ENCODE measurements at places on chromosomes 12 and 14.

GRCh38 chr14:74401504-74402241 is 24.3 kb downstream of the SYNDIG1L start:
- DNase-seq, result peak; percentile 14

GRCh38 chr12:32196250-32197198 is 89.9 kb downstream of the BICD1 start:
- DNase-seq, result no peak

DNA sequence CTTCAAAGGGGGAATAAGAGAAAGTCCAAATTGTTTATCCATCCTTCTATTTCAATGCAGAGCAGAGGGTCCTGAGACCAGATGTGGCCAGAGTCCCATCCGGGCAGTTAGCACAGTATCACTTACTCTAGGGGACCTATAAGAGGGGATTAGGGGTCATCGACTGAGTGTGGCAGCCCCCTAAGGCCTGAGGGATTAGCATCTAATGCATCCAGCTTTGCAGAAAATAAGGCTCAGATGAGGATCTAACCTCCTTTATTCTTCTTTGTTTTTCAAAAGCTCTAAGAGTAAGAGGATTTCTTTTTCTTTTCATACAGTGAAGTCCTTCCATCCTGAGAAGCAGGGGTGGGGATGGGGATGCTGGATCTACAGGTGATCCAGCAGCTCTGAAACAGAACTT is 43.5 kb downstream of the NEUROD4 start:
- no peak for DNase-seq

DNA sequence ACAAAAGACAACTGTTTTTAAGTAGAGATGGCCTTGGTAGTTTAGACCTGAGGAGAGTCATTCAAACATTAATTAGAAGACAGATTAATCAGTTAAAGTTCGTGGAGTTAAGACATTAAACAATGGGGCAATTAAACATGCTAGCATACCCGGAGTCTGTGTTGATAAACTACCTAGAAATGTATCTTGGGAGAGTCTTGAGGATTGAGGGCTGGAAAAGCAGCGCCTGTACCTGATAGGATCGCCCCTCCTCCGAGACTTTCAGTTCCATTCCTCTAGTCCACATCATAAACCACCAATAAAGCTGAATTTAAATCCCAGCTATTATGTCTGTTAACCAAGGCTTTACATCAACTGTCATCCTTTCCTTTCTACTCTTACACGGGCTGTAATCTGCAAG is 1.0 kb upstream of the KRAS start:
- DNase-seq, result no peak

- no peak for DNase-seq
Observed at GRCh38 chr12:33734871-33735270, 287.4 kb upstream of the ALG10 start.

- DNase-seq, result peak; percentile 23
Observed at GRCh38 chr12:76558684-76559399, 729 bp downstream of the OSBPL8 start.

Measured in neural crest cell (in vitro differentiated cells).